Activated CD4-positive, alpha-beta T cell treated with anti-CD3 and anti-CD28 coated beads for 36 hours (primary cell): ENCODE measurements at places on chromosomes 12 and 14. TPM values are rescaled to one million over a fixed set of nuclear protein-coding genes. Genes with fewer than 3 reads are reported as not detected.

The INTS13 gene
- total RNA-seq = 71.5 TPM

The CIDEB gene
- 11.1 TPM for total RNA-seq

The FBXW8 gene
- total RNA-seq = 6.1 TPM

The GALNT6 gene
- 12.0 TPM for total RNA-seq

The SSPN gene
- not detected for total RNA-seq

The FAM186B gene
- 0.05 TPM for total RNA-seq

The RPL6 gene
- total RNA-seq = 2,097 TPM

The RIMBP2 gene
- not detected for total RNA-seq

The PLA2G1B gene
- 0.51 TPM for total RNA-seq

The KRT72 gene
- total RNA-seq = 3.2 TPM

The FAM90A1 gene
- 0.32 TPM for total RNA-seq

The DIO2 gene
- not detected for total RNA-seq

The FITM1 gene
- 0.53 TPM for total RNA-seq

The LRRC10 gene
- not detected for total RNA-seq

The AMHR2 gene
- not detected for total RNA-seq

The EML1 gene
- 1.7 TPM for total RNA-seq

The TAS2R42 gene
- not detected for total RNA-seq

The LBHD2 gene
- total RNA-seq = not detected

The C12orf54 gene
- not detected for total RNA-seq

The PRPH gene
- total RNA-seq = not detected

The PARP11 gene
- total RNA-seq = 20.9 TPM

The ANAPC5 gene
- 118 TPM for total RNA-seq

The STAB2 gene
- not detected for total RNA-seq

The TAS2R30 gene
- total RNA-seq = 0.87 TPM

The PRH2 gene
- not detected for total RNA-seq

The REM2 gene
- total RNA-seq = 0.33 TPM

The KCNC2 gene
- total RNA-seq = not detected

The TSPAN19 gene
- total RNA-seq = not detected

The ADAMTS20 gene
- total RNA-seq = not detected

The GPR137C gene
- 0.04 TPM for total RNA-seq

The GNB3 gene
- total RNA-seq = 0.66 TPM

The HSPB8 gene
- not detected for total RNA-seq

The SLC7A7 gene
- 0.50 TPM for total RNA-seq

The TMEM63C gene
- 1.4 TPM for total RNA-seq

The LRTM2 gene
- not detected for total RNA-seq

The LRRC43 gene
- 0.37 TPM for total RNA-seq

The PIWIL1 gene
- total RNA-seq = not detected

The RIN3 gene
- total RNA-seq = 23.1 TPM

The MUCL1 gene
- not detected for total RNA-seq

The GDF3 gene
- total RNA-seq = not detected

The TDG gene
- 37.2 TPM for total RNA-seq

The DTX3 gene
- total RNA-seq = 16.7 TPM

The DNAI7 gene
- not detected for total RNA-seq

The FSCB gene
- total RNA-seq = not detected

The DGKA gene
- total RNA-seq = 385 TPM

The NOVA1 gene
- total RNA-seq = 0.23 TPM

The VWF gene
- 0.07 TPM for total RNA-seq

The PLXNC1 gene
- 5.3 TPM for total RNA-seq
